ENCODE measurements at places on chromosomes 5 and 9.

DNA sequence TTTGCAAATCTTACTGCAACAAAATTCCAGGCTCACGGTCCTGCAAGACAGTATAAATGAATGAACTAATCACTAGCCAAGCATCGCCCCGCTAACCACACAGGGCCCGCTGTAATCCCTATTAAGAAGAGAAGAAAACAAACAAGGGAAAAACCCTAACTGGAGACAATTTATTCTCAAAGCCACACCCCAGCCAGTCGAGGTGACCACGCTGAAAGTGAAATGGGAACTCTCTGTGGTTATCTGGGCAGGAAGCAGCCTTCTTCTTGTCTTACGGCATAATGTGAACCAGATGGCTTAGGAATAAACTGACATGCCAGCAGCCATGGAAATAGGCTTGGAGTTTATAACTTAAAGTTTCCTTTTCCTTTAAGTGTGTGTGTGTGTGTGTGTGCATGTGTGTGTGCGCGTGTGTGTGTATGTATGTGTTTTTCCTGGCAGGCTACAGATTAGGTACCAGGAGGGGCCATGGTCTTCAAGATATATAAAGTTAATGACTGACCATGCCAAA lies 120.2 kb downstream of the SEMA6A start:
- no peak for DNase-seq

GRCh38 chr5:141841378-141842180 lies 36.6 kb downstream of the PCDH1 start:
- no peak for DNase-seq

GRCh38 chr5:149397530-149397929 lies 18.4 kb upstream of the IL17B start:
- DNase-seq: no peak

DNA sequence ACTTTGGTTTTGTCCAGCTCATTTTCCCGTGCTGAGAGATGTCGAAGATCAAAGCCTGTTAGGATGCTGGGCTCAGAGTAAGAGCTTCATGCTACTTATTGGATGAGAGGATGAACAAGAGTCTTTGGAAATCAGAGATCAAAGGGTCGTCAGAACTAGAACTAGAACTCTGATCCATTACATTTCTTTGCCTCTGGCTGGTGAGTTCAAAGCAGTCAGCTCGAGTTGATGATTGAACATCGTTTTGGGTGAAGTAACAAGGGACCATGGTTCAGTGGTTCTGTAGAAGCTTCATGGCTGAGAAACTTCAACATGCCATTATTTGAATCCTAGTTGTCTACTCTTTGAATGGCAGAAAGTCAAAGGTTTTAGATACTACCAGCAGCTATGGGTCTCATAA lies 320.3 kb downstream of the ARHGEF28 start:
- DNase-seq: no peak

DNA sequence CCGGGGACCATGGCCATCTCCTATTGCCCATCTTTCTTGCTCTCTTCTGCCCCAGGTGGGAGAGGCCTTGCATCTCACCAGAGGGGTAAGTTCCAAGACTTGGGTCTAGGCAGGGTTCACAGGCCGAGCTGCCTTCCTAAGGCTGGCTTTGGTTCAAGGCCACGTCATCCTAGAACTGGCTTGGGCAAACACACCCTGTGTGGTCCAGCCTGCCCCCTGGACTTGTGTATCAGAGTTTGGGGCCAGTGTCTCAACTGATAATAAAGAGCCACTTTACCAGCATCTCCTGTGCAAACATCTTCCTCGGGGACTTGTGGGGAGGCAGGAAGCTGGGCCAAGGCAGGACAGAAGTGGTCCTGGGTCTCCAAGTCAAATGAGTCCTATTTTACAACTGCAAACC lies 17.8 kb downstream of the BOD1 start:
- no peak for DNase-seq

GRCh38 chr5:137016783-137017324 lies 482.3 kb downstream of the SPOCK1 start:
- DNase-seq: no peak

GRCh38 chr5:32319392-32319791 lies 6.7 kb upstream of the MTMR12 start:
- DNase-seq: no peak

DNA sequence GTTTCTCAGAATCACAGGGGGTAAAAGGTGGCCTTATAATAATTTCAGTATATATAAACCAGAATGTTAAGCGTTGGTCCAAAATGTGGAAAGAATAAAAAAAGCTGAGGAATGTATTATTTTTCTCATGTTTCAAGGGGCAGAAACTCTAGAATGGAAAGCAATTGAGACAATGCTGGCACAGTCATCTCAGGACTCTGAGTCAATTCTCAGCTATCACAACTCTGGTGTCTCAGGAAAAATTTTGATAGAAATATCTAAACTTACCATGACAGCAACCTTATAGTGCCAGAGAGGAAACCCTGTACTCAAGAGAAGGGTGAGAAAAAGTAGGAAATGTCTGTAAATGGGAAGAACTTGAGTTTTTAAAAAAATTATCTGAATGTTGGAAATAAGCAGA lies 1189.4 kb upstream of the NUDT12 start:
- no peak for DNase-seq

DNA sequence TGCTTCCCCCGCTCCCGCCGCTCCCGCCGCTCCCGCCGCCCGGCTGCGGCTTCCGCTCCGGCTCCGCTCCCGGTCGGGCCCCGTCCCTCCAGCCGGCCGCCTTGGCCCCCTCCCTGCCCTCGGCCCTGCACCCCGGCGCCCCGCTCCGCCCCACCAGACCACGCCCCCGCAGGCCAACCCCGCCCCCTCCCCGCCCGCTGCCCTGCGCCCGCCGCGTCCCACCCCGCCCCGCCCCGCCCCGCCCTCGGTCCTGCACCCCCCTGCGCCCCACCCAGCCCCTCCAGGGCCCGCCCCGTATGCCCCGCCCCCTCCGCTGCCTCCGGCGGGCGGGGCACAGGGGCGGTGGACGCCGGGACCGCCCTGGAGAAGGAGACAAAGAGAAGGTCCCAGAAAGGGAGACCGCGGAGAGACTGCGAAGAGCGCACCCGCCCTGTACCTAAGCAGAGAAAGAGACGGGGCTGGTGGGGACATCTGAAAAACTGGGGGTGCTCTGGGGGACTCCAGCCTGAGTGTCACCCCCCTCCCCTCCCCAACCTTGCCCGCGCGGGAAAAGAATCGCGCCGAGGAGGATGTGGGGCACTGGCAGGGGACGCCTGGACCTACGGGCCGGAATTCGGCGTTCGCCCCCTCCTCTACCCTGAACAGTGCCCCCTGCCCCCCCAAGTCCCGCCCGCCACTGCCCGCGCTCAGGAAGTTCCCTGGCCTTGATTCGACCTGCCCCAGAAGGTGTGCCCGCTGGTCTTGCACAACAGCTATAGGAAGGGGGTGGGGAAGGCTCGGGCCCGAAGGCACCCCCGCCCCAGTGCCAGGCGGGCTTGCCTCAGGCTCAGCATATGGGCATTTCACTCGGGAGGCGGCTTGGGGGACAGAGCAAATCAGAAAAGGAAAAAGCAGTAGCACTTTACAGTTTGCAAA lies 42.8 kb upstream of the STXBP1 start:
- no peak for DNase-seq

- no peak for DNase-seq
These were observed 11.5 kb downstream of the STKLD1 start for GRCh38 chr9:133387680-133388079.

GRCh38 chr5:77210091-77210963 lies at the start of gene PDE8B:
Gene PDE8B (plus strand): TSS chr5:77210680. CDS start chr5:77210926, 246 bp downstream.
- no peak for DNase-seq
